ENCODE measurements at places on chromosomes 2 and 18.

DNA sequence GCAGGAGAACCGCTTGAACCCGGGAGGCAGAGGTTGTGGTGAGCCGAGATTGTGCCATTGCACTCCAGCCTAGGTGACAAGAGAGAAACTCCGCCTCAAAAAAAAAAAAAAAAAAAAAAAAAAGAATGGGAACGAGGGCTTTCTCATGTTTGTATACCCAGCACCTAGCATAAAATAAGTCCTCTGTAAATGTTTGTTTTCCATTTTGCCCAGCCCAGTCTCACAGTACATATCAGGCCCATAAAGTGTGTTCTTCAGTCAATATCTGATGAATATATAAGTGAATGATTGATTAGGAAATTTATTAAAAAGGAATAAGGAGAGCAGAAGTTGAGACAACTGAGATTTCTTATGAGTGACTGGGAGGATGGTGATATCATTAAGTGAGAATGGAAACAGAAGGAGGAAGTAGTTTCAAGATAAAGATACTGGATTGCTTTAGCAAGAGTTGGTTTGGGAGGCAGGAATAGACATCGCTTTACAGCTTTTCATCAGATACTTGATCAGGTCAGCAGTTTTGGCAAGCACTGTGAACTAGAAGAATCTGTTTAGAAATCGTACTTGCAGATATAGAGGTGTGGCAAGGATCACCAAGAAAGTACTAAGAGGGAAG lies 327.5 kb downstream of the KIAA1328 start:
- DNase-seq = no peak

DNA sequence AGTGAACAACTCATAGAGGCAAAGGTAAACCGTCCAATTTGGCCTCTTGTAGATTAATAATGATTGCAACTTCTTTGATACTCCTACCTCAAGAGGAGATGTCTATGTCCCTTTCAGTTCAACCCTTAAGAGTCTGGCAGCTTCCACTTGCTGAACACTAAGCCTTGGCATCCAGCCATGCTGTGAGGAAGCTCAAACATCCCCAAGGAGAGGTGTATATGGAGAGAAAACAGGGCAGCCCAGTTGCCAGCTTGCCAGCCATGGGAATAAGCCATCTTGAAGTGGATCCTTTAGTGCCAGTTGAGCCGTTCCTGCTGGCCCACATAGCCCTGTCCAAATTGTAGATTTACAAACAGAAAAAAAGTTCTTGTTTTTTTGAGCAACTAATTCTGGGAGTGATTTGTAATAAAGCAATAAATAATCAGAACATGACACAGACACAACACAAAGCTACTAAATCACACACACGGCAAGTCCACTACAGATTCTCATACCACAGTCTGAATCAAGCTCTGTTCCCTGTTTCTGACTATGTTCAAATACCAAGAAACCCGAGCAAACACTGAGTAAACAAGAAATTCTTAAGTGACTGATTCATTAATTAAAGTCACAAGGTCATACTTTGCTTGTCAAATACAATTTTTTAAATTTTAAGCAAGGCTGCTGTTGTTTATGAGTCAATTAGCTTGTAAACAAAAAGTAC lies 96.1 kb downstream of the PID1 start:
- DNase-seq = no peak

DNA sequence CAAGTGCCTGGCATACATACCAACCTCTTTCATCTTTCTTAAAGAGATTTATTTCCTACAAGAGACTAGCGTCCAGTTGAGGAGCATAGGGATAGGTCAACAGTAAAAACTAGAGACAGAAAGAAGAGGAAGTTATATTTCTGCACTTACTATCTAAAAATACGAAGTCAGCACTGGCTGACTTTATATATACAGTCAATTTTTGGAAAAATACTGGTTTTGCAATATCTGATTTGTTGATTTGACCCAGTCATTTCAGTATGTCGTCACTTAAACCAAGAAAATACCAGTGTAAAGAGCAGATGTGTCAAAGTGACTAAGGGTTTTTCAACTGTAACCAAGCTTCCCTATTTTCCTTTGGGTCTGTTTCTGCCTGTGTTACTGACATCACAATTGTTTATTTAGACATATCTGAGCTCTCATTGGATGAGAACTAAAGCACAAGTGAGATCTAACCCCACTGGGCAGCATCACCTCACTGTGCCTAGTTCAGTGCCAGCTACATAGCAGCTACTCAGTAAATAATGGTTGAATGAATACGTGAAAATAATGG lies 23.0 kb downstream of the CYTIP start:
- peak; percentile 89 for DNase-seq

DNA sequence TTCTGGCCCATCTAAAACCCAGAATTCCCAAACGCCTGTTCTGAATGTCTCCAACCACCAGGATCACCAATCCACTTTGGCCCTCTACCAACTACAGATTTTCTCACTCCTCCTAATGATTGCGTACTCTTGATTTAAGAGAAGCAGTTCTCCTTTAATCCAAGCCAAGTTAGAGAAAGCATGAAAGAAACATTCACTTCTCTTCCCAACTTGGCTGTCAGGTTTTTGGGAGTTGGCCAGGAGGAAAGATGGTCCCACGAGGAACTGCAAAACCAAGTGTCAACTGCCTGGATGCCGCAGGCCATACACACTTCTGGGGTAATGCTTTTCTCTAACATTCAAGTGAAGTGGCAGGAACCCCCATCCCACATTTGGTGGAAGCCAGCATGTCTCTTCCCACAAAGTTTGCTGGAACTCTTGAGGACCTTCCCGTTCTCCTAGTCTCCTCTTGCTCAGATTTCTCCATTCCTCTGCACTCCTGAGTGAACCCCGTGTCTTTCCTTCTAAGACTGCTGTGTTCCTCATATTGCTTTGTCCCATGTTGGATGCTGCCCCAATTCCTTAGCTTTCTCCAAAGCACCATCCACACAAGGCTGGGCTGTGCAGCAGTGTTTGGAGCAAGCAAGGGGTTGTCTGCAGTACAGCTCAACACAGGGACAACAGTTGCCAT lies 138.5 kb upstream of the LGALSL start:
- no peak for DNase-seq

DNA sequence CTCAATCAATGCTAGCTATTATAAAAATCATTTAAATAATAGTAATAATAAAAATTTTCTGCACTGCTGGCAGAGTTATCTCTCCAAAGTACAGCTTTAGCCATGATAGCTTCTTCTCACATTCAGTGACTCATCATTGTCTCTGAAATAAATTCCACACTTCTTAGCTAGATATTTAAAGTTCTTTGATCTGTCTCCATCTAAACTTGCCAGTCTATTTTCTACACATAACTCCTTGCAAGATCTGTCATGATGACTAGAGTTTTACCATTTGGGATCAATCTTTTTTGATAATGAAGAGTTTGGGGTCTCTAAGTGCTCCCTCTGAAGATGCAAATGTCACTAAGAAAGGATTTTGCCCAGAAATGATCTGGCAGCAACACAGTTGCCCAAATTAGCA lies 155.4 kb upstream of the LHCGR start:
- no peak for DNase-seq

- DNase-seq = no peak
Measured at GRCh38 chr2:3268705-3269029, 109.0 kb downstream of the EIPR1 start.

Data from SIG-M5 (cell line).